Endothelial cell of umbilical vein (primary cell): ENCODE measurements at places on chromosomes 7 and 10. TPM values are rescaled to one million over a fixed set of nuclear protein-coding genes. Genes with fewer than 3 reads are reported as not detected.

Gene SFTPA2
- total RNA-seq, result not detected in 2 replicates

Gene GOLGA7B
- not detected in 2 replicates for total RNA-seq

Gene WNT16
- total RNA-seq, result not detected in 2 replicates

Gene TRPV5
- not detected in 2 replicates for total RNA-seq

Gene AGR2
- total RNA-seq, result not detected in 2 replicates

Gene TRIM74
- total RNA-seq, result 0.58 TPM in 1 of 2 replicates, not detected in the other

Gene ADCYAP1R1
- total RNA-seq, result not detected in 2 replicates

Gene PRLHR
- total RNA-seq, result not detected in 2 replicates

Gene OR6V1
- not detected in 2 replicates for total RNA-seq

Gene CTBP2
- 123 and 128 TPM in 2 replicates for total RNA-seq

Gene FGFR2
- not detected in 2 replicates for total RNA-seq

Gene MSMB
- not detected in 2 replicates for total RNA-seq
